Activated T-helper 9 cell treated with anti-CD3 and anti-CD28 coated beads, Interleukin-2, amount 50 U/mL, for 16 hours (primary cell): ENCODE measurements at places on chromosomes 4 and X.

DNA sequence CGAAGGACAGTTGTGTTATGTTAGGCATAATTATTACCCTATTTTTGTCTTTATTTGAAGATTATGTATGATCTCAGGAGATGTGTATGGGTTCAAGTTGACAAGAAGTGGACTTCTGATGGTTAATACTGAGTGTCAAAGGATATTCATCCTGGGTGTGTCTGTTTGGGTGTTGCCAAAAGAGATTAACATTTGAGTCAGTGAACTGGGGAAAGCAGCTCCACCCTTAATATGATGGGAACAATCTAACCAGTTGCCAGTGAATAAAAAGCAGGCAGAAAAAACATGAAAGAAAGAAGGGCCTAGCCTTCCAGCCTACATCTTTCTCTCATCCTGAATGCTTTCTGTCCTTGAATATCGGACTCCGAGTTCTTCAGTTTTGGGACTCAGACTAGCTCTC is 332.6 kb downstream of the DTHD1 start:
- DNase-seq = no peak

GRCh38 chrX:40684092-40684491 is 36.7 kb upstream of the CXorf38 start:
- no peak for DNase-seq

DNA sequence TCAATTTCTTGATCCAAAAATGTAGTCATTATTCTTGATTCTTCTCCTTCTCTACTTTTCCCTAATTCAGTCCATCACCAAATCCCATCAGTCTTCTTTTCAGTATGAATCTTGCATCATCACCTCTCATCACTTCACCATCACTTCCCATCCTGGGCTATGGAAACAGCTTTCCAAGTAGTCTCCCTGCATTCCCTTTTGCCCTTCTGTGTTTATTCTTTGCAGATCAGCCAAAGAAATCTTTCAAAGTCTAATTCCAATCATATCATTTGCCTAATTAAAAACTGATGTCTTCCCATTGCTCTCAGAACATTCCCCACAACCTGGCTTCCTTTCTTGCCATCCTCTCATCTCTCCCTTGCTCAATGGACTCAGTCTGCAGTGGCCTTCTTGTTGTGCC is 201.7 kb upstream of the ADAMTS3 start:
- no peak for DNase-seq

GRCh38 chrX:138756234-138756633 is 44.7 kb upstream of the FGF13 start:
- DNase-seq = no peak

DNA sequence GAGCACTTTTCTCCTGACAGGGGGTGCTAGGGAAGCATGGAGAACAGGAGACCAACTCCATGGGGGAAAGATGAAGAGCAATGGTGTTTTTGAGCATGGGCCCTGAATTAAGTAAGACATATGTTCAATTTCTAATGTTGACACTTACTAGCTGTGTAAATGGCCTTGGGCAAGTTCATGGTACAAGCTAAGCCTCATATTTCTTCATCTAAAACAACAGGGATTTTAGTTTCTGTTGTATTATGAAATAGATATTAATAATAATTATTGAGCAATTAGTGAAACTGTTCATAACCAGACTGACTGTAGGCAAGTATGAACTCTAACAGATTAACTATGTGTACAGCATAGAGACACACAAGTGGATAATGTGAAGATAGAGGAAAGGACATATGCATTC is 515.0 kb upstream of the FAT1 start:
- DNase-seq = no peak

DNA sequence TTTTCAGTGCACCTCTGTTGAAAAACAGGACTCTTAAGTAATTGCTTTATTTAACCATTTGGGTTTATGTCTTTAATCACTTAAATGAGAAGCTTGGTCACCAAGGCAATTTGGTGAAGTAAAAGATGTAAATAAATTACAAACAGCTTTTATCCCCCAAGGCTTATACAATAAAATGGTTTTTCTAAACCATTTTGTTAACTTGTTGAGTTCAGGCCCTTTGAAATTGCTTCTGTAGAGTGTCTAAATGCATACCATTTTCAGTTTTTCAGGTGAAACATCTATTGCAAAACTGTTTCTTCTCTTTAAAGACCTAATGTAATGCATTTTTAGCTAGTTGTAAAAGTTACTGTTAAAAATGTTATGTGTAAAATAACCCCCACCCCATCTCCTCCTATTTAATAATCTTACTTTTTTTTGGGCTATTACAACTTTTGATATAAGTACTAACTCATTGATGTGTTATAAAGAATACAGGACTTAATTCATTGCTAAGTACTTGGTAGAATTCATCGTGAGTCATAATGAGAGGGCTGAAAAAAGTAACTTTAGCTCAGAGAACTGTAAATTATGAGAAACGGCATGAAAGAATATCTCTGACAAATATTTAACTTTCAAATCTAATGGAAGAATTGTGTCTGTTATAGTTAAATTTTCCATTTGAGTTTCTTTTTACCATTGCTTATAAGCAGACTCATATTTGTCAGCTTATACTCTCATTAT is 4.5 kb downstream of the RAPGEF2 start:
- DNase-seq = no peak

GRCh38 chr4:118112117-118113046 is 78.1 kb downstream of the NDST3 start:
- no peak for DNase-seq

DNA sequence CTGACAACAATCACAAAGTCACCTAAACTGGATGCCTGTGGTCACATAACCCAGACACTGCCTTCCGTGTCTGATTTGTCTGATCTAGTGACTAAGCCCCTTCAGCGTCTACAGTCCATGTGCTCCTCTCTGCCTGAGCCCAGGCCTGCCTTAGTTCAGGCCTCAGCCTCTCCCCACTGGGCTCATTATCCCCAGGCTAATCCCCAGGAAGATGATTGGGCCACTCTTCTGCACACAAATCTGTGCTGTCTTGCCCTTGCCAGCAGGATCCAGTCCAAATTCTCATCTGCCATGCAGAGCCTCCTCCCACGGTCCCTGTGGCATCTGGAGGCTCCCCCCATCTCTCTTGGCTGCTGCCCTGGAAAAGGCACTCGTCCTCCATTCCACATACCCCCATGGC is 96.5 kb downstream of the SLC2A9 start:
- DNase-seq = no peak

DNA sequence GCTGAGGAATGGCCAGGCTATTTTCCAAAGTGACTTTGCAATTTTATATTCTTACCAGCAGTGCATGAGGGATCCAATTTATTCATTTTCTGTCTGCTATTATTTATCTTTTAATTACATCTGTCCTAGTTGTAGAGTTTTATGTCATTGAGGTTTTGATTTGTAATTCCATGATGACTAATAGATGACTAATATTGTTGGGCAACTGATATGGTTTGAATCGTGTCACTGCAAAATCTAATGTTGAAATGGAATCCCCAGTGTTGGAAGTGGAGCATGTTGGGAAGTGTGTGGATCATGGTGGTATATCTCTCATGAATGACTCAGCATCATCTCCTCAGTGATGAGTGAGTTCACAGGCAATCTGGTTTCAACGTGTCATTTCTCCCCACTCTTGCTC is 201.5 kb downstream of the TBX22 start:
- DNase-seq = no peak

- no peak for DNase-seq
Measured at GRCh38 chr4:176752191-176752749, 40.5 kb downstream of the VEGFC start.

GRCh38 chr4:13329963-13330362 is 154.2 kb downstream of the RAB28 start:
- no peak for DNase-seq

DNA sequence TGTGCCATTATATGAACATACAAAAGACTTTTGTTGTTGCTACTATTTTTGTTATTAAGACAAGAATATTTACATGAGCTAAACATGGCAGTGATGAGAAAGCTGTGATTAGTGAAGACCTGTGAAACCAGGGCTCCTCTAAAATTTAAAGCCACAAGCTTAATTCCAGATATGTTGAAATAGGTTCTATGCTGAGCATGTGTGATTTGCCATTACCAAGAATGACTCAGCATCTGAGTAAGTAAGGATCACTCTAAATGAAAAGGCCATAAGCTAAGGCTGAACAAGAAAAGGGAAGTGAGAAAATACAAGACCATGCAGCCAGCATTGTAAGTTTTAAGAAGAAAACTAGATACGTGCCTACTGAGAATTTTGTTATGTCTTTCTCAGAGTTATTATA is 75.9 kb upstream of the CAMK2D start:
- DNase-seq = no peak

DNA sequence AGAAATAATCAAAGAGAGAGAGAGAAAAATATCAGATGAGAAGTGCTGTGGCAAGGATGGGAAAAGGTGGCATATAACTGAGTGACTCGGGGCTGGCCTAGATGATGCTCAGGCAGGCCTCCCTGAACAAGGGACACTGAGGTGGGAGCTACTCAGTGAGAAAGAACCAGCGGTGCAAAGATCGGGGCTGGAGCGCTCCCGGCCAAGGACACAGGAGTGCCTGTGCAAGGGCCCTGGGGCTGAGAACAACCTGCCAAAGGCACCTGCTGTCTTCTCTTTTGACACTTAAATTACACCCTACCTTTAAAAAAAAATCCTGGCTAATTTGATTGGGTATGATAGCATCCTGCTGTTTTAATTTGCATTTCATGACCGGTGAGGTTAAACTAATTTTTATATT is 77.7 kb upstream of the C4orf50 start:
- no peak for DNase-seq

DNA sequence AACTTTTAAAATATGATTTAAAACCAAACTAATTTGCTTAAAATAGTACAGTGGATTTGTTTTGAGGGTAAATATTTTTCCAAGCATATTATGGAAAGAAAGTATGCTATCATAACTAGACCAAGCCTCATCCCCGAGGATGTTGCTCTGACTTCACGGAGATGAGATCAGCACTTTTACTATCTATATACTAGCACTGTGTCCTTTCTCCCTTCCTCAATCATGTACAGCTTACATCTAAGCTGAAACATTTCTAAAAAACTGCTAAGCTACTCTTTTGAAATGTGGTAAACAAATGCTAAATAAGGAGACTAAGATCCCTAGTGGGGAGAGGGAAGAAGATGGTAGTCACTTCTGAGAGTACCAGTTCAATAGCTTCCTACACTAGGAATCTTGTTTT is 23.8 kb downstream of the AMMECR1 start:
- no peak for DNase-seq

GRCh38 chr4:7862561-7863192 is 77.0 kb downstream of the AFAP1 start:
- no peak for DNase-seq

- DNase-seq = no peak
Measured at GRCh38 chr4:159051245-159052071, 51.4 kb upstream of the RAPGEF2 start.

- DNase-seq = no peak
Measured at GRCh38 chrX:115459883-115460880, 100.8 kb upstream of the PLS3 start.

GRCh38 chr4:4492161-4492847 is 49.5 kb downstream of the STX18 start:
- no peak for DNase-seq

- DNase-seq = no peak
Measured at GRCh38 chrX:17805120-17805519, 56.0 kb downstream of the RAI2 start.

- DNase-seq = no peak
Measured at GRCh38 chrX:67544281-67545035, 637 bp downstream of the AR start.

GRCh38 chrX:129723511-129723910 is 15.3 kb upstream of the XPNPEP2 start:
- no peak for DNase-seq

DNA sequence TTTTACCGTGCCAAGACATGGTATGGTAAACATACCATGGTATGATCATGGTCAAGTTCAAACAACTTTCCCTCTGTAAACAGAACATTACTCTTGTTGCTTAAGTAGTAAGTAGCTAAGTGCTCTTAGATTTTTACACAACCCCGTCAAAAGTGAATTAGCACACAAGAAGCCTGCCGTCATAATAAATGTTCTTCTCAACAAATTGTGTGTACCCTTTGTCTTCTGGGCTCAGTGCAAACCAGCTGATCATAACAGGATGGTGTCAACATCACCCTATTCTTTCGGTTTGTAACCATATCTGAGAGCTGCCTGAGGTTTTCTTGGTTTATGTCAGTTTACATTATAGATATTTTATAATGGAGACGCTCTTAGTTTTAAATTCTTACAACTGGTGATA is 28.8 kb downstream of the MSL3 start:
- DNase-seq = no peak

- DNase-seq = no peak
Measured at GRCh38 chr4:128951316-128951715, 141.8 kb downstream of the JADE1 start.

DNA sequence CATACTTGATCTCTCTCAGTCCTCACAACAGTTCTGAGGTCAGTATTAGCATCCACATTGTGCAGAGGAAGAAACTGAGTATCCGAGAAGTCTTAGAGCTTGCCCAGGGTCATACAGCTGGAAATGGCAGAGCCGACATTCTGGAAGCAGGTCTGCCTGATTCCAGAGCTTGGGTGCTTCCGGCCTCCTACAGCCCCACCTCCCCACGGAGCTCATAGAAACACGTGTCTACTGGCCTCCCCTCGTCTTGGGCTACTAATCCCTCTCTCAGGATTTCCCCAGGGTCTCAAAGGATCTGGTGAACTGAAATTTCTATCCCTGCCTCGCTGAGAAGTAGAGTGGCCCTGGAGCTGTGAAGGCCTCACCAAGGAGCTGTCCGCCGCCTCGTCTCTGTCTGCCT is 12.0 kb upstream of the KDM5C start:
- no peak for DNase-seq

GRCh38 chrX:67524428-67524827 is 19.4 kb upstream of the AR start:
- no peak for DNase-seq
